ENCODE measurements at places on chromosomes 7 and 10. TPM values are rescaled to one million over a fixed set of nuclear protein-coding genes. Genes with fewer than 3 reads are reported as not detected.

The ELOVL3 gene
- not detected for polyA plus RNA-seq

DNA sequence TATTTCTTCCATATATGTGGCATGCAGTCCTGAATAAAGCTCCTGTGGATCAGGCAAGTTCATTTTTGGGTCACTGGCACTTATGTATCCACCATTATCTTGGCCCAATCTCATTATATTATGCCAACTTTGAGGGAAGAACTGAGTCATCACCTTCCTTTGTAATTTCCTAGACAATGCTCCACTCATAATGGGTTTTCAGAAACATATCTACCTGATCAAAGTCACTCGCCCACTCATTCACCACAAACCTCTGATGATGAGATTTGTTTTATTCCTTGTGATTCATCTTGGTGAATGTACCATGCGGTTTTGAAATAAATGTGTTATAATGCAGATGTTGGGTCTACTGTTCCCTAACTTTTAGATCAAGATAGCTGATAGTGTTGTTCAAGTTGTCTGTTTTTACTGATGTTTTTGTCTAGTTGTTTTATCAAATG is 525.8 kb downstream of the KIF20B start:
- no peaks in the 10 kb centered on the region for H3K27me3 ChIP-seq
- H3K36me3 ChIP-seq = peaks cover 19% of the 10 kb centered on the region
- no peak overlapping the region for H3K4me3 ChIP-seq
- no peak for DNase-seq

DNA sequence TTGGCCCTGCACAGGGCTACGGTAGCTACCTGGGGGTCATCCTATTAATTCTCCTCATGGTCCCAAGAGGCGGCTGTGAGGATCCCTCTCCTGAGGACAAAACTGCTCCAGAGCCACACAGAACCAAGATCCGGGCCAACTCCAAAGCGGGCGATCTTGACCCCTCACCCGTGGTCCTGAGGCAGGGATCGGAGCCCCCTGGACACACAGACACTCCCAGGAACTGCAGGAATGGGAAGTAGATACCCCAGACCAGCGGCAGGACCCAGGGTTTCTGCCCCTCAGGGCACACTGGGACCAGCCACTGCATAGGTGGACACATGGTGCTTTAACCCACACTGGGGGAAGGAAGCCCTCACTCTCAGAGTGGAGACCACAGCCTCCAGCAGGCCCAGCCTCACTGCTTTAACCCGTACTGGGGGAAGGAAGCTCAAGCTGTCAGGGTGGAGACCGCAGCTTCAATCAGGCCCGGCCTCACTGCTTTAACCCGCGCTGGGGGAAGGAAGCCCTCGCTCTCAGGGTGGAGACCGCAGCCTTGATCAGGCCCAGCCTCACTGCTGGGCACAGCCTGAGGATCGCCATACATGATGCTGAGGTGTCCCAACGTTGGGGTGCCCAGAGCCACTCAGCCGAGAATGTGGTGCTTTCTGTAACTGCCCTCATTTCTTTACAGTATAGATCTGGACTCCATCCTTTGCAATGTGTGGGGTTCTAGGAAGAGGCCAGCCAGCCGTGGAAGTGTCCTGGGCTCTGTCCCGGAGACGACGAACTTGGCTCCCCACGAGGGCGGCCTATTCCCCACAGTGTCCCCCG is 60.1 kb downstream of the DIP2C start:
- H3K4me3 ChIP-seq = no peak overlapping the region
- DNase-seq = no peak
- H3K4me1 ChIP-seq = no peaks in the 10 kb centered on the region
- no peak overlapping the region for H3K27ac ChIP-seq
- peaks cover 30% of the 10 kb centered on the region for H3K27me3 ChIP-seq
- no peaks in the 10 kb centered on the region for H3K36me3 ChIP-seq

GRCh38 chr7:28024786-28025334 is 155.7 kb downstream of the JAZF1 start:
- DNase-seq = no peak
- no peak overlapping the region for H3K4me3 ChIP-seq
- peaks cover 7% of the 10 kb centered on the region for H3K36me3 ChIP-seq
- H3K27ac ChIP-seq = no peak overlapping the region
- no peaks in the 10 kb centered on the region for H3K27me3 ChIP-seq

DNA sequence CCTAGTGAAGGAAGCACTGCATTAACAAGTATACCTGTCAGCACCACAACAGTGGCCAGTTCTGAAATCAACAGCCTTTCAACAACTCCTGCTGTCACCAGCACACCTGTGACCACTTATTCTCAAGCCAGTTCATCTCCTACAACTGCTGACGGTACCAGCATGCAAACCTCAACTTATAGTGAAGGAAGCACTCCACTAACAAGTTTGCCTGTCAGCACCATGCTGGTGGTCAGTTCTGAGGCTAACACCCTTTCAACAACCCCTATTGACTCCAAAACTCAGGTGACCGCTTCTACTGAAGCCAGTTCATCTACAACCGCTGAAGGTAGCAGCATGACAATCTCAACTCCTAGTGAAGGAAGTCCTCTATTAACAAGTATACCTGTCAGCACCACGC is 16.1 kb downstream of the MUC17 start:
- H3K27me3 ChIP-seq = no peaks in the 10 kb centered on the region
- no peaks in the 10 kb centered on the region for H3K4me1 ChIP-seq
- no peak overlapping the region for H3K27ac ChIP-seq
- no peak overlapping the region for H3K4me3 ChIP-seq
- DNase-seq = no peak

DNA sequence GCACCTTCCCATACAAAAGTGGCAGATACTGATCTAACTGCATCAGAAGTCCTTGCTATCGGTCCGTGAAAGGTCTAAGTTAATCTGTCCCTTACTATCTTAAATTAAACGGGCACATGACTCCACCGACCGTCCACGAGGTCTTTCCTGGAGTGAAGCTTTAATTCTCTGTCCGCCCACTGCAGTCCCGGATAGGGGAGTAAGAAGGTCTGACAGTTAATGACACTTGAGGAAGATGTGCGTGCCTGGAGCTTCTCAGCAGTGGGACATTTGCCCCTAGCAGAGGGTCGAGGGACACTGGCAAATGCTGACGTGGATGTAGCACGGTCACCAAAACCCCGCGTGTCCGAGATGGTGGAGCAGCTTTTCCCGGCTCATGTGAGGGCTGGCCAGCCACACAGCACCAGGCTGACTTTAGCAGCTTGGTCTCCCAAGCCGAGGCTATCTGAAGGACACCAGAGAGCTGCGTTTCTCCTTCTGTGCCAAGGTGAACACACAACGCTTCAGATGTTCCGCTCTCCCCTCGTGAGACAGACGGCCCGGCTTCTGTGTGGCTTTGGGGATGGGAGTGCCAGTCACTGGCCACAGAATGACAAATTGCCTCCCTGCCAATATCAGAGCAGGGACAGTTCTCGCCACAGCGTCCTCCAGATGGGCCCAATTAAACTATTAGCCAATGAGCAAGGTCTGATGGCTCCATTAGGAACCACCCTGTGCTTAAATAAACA is 86.6 kb downstream of the ADARB2 start:
- H3K4me3 ChIP-seq = no peak overlapping the region
- no peaks in the 10 kb centered on the region for H3K36me3 ChIP-seq
- no peak for DNase-seq
- no peak overlapping the region for H3K27ac ChIP-seq

The DNAJC2 gene
- 17.8 TPM for polyA plus RNA-seq

The MBL2 gene
- polyA plus RNA-seq = not detected

DNA sequence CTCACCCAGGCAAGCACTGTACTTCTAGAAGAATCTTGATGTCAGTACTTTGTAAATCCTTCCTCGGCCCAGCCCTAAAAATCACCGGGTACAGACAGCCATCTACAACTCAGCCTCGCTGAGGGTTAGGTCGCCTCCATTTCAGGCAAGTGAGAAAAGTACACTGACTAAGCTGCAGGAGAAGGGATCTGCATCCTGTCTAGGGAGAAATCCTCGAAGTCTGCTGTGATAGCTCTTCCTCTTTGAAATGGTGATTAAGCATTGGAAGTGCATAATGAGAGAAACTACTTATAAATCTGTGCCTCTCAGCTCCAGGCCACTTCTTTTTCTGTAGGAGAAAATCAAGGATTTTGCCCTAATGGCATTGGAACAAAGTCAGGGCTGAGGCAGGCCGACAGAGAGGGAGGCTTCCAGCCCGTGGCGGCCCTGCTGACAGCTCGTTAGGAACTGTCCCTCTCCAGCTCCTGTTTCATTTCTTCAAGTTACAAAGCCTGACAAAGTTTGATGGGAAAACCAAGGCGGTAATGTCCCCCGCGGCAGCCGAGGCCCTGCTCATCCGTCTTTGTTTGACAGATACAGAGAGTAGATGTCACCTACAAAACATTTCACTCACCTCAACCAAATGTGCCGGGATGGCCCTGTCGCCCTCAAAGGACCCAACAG is 14.1 kb upstream of the GOT1 start:
- H3K4me1 ChIP-seq = no peaks in the 10 kb centered on the region
- peaks cover 24% of the 10 kb centered on the region for H3K27me3 ChIP-seq
- no peaks in the 10 kb centered on the region for H3K36me3 ChIP-seq
- H3K27ac ChIP-seq = no peak overlapping the region
- DNase-seq = no peak
- H3K4me3 ChIP-seq = no peak overlapping the region
